ENCODE measurements at places on chromosomes 13 and 19. TPM values are rescaled to one million over a fixed set of nuclear protein-coding genes. Genes with fewer than 3 reads are reported as not detected.

GRCh38 chr13:113770937-113771336, 11.9 kb downstream of the TMEM255B start:
- no peak for DNase-seq

DNA sequence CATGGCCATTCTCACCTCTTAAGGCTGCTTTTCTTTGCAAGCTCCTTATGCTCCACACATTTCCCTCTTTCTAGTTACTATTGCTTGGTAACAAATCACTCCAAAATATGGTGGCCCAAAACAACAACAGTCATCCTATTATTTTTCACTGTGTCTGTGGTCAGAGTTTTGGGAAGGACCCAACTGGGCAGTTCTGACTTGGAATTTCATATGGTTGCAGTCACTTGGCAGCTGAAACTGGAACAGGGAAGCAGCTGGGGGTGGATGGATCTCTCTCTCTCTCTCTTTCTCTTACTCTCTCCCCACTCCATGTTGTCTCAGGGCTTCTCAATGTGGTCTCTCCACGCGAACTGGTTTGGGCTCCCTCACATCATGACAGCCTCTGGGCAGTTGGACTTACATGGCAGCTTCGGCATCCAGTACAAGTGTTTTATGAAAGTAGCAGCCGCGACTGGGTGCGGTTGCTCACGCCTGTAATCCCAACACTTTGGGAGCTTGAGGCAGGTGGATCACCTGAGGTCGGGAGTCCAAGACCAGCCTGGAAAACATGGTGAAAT, 39.6 kb downstream of the NUMBL start:
- DNase-seq, result no peak

DNA sequence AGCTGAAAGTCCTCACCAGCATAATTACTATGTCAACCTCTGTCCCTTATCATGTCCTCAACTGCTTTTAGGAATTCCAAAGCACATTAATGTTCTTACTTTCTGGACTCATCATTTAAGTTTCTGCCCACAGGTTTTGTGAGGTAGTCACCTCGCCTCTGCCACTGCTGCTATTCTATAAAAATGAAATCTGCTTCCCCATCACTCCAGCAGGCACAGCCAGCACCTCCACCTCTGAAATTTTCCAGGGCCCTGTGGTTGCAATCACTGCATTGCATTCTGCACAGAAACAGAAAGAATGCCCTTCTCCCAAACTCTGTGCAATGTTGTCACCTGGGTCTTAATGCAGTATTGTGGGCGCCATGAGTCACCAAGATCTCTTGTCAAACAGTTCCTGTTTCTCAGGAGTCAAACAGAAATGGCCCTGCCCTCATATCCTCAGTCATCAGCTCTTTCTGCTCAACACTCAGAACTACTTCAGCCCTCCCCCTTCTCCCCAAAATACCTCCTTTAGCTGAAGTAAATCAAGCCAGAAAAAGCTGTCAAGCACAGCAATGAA, 529.2 kb upstream of the NBEA start:
- no peak for DNase-seq

- no peak for DNase-seq
These were observed 175.2 kb downstream of the TDRD3 start for GRCh38 chr13:60572003-60572798.

Gene CGB8
- total RNA-seq, result not detected

Gene POU2F2
- 2.9 TPM for total RNA-seq

- peak; percentile 56 for DNase-seq
These were observed 99.9 kb downstream of the GNG7 start for GRCh38 chr19:2602391-2603181.

Gene B3GNT8
- 2.0 TPM for total RNA-seq

DNA sequence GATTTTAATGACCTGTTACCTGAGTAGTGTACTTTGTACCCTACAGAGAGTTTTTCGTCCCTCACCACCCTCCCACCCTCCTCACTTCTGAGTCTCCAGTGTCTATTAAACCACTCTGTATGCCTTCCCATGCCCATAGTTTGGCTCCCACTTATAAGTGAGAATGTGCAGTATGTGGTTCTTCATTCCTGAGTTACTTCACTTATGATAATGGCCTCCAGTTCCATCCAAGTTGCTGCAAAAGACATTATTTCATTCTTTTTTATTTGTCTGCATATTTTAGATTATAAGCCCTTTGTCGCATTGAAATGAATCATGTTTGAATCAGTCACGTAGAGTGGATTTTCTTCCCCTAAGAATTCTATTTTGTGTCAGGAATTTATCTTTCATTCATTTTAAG, 12.2 kb upstream of the HTR2A start:
- DNase-seq, result no peak

DNA sequence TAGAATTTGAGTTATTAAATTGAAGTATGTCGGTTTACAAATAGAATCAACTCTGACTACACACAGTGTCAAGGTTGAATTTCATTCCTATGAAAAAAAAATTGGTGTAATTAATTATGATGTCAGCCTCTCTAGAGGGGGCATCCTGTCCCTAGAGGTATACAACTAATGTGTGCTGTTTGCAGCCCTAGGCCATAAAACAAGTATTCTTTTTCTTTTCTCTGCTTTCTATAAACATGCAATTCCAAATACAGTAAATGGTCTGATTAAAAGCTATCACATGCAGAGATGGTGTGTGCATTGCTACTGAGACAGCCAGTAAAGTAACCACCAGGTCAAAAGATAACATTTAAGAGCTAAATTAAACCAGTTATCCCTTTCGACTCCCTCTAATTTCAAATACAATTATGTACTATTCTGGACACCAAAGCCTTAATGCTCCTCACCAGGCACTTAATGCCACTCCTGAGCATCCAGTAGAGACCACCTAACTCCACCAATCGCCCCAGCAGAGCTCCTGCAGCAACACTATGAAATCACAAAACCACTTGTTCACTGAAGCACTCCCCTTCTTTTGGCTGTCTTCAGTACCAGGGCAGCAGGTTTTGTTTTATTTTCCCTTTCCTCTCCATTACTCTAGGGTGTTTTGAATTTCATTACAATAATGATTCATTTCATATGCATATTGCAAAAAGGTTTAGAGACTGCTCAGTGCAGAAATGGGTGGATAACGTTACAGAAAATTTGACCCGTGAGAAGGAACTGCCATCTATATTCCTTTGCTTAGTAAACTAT, 426.9 kb downstream of the PCDH9 start:
- no peak for DNase-seq

Gene KIR2DL4
- total RNA-seq, result not detected

GRCh38 chr13:97194479-97194878, 27.7 kb upstream of the MBNL2 start:
- DNase-seq, result no peak

DNA sequence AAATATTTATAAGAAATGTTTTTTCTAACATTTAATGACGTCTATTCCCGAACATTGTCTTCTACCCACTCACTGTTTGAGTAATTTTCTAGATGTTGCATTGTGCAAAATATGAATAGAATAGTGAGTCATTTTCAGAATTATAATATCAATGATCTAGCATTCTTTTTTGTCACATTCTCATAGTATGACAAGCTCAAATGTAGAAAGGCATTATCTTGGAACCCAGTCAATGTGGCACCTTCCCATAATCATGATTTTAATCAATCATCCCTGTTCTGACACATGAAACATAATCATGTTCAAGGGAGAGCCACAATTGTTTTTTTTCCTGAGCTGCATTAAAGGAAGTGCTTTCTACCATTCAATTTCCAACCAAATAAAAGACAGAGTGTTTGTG, 265.8 kb downstream of the OXGR1 start:
- DNase-seq, result no peak

Gene C3
- 11.4 TPM for total RNA-seq

DNA sequence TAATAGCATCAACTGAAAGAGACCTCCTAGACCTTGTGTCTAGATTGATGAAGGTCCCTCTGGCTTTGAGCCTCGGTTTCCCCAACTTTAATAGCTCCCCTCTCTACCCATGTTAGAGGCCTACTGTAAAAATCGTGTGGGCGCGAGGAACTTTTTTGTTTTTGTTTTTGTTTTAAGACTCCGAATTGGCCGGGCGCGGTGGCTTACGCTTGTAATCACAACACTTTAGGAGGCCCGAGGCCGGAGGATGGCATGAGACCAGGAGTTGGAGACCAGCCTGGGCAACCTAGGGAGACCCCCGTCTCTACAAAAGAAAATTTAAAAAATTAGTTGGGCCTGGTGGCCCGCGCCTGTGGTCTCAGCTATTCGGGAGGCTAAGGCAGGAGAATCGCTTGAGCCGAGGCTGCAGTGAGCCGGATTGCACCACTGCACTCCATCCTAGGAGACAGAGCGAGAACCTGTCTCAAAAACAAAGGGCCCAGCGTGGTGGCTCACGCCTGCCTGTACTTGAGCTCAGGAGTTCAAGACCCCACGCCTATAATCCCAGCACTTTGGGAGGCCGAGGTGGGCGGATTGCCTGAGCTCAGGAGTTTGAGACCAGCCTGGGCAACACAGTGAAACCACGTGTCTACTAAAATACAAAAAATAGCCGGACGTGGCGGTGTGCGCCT, 858 bp upstream of the PPP6R1 start:
- DNase-seq, result no peak

GRCh38 chr13:36919833-36920615, at the start of gene SMAD9:
SMAD9 (minus strand) TSS chr13:36920238; CDS start chr13:36879689, 40,549 bp downstream.
- peak; percentile 80 for DNase-seq

- DNase-seq, result no peak
These were observed 4.8 kb downstream of the SEMA6B start for GRCh38 chr19:4554717-4555116.

DNA sequence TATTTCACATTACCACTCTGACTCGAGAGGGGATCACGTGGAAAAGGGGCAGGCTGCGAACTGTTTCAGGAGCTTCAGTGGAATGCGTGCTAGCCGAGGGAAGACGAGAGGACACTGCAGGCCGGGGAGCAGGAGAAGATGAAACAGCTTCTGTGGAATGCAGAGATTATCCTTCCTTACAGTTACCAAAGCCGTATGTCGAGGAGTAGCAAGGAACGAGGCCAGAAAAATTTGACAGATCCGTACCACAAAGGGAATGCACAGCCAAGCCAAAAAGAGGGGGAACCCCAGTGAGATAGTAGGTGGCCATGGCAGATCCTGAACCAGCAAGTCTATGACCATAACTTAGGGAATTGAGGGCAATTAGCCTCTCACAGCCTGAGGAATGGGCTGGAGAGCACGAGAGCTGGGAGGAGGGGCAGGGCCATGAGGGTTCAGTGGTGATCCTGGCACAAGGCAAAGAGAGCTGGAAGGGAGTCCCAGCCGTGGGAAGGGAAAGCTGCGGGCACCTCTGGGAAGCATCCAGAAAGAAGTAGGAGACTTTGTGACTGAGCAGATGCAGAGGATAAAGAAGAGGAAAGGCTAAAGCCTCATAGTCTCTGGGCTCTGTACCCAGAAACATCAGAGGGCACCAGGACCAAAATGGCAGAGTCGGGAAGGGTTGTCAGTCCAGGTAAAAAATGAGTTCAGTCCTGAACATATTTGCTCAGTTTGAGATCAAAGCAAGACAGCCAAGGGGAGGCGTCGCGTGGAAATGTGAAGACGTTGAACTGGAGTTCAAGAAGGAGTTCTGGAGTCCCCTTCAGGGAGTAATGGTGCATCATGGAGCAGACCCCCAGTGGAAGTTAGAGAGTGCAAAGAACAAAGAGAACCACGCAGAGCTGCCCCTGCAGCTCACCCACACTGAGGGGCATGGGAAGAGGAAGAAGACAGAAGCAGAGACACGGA, 5.1 kb downstream of the COL4A1 start:
- DNase-seq, result no peak

Gene RASAL3
- total RNA-seq, result 0.41 TPM

- no peak for DNase-seq
These were observed 63.1 kb downstream of the STK24 start for GRCh38 chr13:98513837-98514236.

GRCh38 chr19:58182577-58182988, 278 bp upstream of the ZNF274 start:
- no peak for DNase-seq

- DNase-seq, result no peak
These were observed 4.4 kb downstream of the ZNF211 start for GRCh38 chr19:57637379-57637778.

GRCh38 chr19:39308531-39309304, 11.9 kb downstream of the LRFN1 start:
- DNase-seq, result no peak

Gene ATP4A
- total RNA-seq, result not detected

Gene IGFL4
- 0.82 TPM for total RNA-seq

- no peak for DNase-seq
These were observed 28.1 kb downstream of the MPND start for GRCh38 chr19:4371247-4372164.

DNA sequence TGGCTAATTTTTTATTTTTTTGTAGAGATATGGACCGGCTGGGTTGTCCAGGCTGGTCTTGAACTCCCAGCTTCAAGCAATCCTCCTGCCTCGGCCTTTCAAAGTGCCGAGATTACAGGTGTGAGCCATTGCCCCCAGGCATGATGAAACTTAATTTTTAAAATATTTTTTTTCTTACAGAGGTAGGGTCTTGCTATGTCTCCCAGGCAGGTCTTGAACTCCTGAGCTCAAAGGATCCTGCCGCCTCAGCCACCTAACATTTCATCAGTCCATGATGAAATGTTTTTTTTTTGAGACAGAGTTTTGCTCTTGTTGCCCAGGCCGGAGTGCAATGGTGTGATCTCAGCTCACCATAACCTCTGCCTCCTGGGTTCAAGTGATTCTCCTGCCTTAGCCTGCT, 12.4 kb downstream of the C19orf44 start:
- DNase-seq, result no peak

Gene PRSS57
- not detected for total RNA-seq

Gene CLEC4G
- 0.82 TPM for total RNA-seq

- no peak for DNase-seq
These were observed 188.6 kb downstream of the TEX29 start for GRCh38 chr13:111508902-111509509.

Gene LRRC4B
- 78.3 TPM for total RNA-seq

GRCh38 chr19:40216013-40216776, 2.0 kb downstream of the TTC9B start:
- no peak for DNase-seq

Gene DCT
- total RNA-seq, result 0.41 TPM

- DNase-seq, result peak; percentile 44
These were observed 16.4 kb upstream of the CYP2B6 start for GRCh38 chr19:40974633-40975037.

GRCh38 chr19:29405728-29405995, 120.1 kb upstream of the VSTM2B start:
- DNase-seq, result no peak

Gene OCEL1
- total RNA-seq, result 0.82 TPM

GRCh38 chr13:111323549-111323948, 3.1 kb downstream of the TEX29 start:
- no peak for DNase-seq

- no peak for DNase-seq
These were observed 12.8 kb upstream of the SELENOW start for GRCh38 chr19:47765523-47766358.

Measured in frontal cortex (tissue), 4 donors.